Foreskin fibroblast (primary cell): ENCODE measurements at places on chromosomes 2 and 18.
A peak's percentile ranks its signal among the peaks of the same experiment; 100 is the strongest.

DNA sequence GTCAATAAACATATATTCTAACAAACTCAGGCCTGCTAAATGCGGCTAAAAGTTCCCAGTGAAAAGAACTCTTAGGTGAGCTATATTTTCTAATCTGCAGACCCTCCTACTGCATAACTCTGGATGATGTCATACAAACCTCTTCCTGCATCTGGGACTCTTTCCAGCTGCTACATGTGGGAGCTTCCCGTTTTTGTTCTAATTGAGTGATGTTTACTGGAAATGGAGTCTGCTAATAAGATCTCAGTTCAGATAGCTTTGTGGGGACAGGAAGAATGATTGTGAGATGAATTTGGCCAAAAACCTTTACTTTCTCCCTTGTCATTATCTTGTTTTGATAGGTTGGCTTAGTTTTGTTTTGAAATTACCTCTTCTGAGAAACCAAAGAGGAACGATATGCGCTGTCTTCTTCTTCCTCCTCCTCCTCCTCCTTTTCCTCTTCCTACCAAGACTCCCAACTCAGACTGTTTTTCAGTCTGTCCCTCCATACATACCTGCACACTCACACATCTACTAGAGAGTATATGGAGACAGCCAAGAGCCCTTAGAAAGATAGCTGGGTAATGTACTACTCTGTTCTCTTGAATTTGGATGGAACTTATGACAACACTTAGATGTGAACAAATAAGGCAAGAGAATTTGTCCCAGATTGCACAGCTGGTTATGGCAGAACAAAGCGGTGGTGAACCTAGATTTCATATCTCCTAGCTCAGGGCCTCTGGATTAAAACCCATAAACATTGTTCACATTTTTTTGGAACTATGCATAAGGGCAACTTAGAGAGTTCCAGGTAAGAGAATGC is 39.8 kb upstream of the AAK1 start:
- DNase-seq, result peak; percentile 65

GRCh38 chr2:27308359-27308881 is at the start of gene UCN:
TSS of gene UCN (minus strand) at chr2:27308445. CDS start at chr2:27307895, 550 bp downstream.
- peak; percentile 72 for DNase-seq

- DNase-seq, result no peak
These were observed 1.3 kb downstream of the SP9 start for GRCh38 chr2:174335988-174336500.

- DNase-seq, result no peak
These were observed 419.0 kb downstream of the NBAS start for GRCh38 chr2:15142069-15142689.

- DNase-seq, result no peak
These were observed 295.2 kb downstream of the SS18 start for GRCh38 chr18:25795213-25795612.

- no peak for DNase-seq
These were observed 21.2 kb upstream of the TET3 start for GRCh38 chr2:73963385-73964120.

GRCh38 chr2:112010751-112011150 is 44.3 kb upstream of the TMEM87B start:
- no peak for DNase-seq

DNA sequence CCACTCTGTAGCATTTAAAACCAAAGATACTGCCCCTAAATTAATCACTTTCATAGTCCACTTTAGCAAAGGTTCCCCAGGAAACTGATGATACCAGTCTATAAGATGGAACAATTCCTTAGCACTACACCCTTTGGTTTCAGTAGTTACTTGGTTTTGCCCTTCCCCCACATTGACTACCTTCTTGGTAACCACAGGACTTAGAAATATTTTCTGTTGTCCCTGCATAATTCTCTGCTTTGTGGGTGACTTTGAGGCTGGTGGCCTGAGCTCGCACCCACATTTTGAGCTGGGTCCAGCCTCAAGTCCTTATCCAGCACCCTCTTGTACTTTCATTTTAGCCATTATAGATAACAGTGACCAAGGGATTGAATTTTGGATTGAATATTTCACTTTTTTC is 23.1 kb downstream of the ELP2 start:
- no peak for DNase-seq

DNA sequence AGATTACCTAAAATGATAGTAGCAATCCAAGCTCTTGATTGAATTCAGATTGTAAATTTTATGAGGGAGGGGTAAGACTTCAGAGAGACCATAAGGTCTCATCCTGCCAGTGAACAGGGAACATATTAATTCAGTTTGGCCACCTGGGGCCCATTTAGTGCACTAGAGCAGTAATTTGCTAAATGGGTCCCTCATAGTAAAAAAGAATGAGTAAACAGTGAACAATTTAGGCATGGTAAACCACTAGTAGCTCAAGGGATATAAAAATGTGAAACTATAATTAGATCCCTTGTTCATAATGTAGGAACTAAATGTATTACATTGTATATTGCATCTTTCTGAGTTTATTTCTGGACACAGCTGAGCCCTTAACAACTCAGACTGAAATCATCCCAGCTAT is 4.9 kb upstream of the PHLPP1 start:
- DNase-seq, result peak; percentile 28

DNA sequence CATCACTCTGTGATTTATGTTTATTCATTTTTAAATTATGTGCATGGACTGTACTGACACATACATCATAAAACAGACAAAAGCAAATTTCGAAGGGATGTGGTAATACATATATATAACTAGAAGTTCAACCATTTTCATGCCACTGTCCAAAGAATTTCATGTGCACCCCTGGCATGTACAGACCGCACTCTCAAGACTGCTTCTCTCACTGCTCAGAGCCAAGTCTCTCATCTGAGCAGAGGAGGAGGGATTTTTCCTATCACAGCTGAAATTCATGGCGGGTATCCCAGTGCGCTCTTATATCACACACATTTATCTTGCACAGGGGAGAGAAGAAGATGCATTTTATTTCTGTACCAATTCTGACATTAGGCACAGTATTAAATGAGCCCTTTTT is 5.9 kb downstream of the TMEM178A start:
- DNase-seq, result no peak

GRCh38 chr2:145723872-145724271 is 1204.0 kb upstream of the ZEB2 start:
- no peak for DNase-seq

GRCh38 chr2:200359552-200359951 is 53.1 kb downstream of the SPATS2L start:
- DNase-seq, result no peak

GRCh38 chr2:173462892-173463840 is 108.5 kb downstream of the CDCA7 start:
- DNase-seq, result no peak

DNA sequence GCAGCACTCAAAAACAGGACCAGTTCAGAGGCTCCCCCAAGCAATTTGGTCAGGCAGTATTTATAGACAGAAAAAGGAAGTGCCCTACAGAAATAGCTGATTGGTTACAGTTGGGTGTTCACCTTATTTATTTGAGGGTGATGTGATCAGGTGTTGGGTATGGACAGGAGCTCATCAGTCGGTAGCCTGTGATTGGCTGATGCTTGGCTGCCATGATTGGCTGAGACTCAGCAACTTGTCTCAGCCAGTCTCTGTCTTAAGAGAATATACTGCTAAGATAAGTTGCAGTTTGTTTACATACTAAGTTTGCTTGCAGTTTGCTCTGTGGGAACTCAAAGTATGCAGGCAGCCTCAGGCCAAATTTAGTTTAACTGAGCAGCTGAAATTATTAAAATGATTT is 9.4 kb downstream of the ABCG8 start:
- DNase-seq, result peak; percentile 5

- DNase-seq, result no peak
These were observed 1.4 kb downstream of the SCYGR3 start for GRCh38 chr2:227613272-227613660.

GRCh38 chr2:80002568-80003157 is 301.9 kb downstream of the LRRTM1 start:
- no peak for DNase-seq

DNA sequence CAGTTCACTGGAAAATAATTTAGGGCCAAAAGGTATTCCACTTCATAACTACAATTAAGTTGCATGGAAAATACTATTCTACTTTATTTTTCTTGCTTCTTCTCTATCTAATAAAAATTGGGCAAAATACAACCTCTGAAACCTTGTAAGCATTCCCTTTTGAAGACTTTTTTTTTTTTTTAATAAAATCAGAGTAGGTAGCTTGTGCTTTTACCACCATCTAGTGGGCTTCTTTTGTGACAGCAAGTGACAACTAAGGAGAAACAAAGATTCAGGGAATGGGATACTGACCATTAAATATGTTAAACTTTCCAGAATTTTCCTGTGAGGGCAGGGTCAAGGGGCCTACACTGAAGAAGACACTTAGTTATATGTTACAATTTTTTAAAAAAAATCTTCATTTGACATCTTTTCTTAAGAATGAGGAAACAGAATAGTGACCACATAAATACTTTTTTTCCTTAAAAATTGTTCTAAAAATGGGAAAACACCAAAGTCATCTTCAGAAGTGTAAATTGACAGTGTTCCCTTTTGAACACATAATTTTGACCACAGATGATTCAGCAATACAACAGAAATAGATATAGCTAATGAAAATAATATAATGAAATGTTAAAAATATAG is 1183.2 kb upstream of the ACVR2A start:
- peak; percentile 60 for DNase-seq

DNA sequence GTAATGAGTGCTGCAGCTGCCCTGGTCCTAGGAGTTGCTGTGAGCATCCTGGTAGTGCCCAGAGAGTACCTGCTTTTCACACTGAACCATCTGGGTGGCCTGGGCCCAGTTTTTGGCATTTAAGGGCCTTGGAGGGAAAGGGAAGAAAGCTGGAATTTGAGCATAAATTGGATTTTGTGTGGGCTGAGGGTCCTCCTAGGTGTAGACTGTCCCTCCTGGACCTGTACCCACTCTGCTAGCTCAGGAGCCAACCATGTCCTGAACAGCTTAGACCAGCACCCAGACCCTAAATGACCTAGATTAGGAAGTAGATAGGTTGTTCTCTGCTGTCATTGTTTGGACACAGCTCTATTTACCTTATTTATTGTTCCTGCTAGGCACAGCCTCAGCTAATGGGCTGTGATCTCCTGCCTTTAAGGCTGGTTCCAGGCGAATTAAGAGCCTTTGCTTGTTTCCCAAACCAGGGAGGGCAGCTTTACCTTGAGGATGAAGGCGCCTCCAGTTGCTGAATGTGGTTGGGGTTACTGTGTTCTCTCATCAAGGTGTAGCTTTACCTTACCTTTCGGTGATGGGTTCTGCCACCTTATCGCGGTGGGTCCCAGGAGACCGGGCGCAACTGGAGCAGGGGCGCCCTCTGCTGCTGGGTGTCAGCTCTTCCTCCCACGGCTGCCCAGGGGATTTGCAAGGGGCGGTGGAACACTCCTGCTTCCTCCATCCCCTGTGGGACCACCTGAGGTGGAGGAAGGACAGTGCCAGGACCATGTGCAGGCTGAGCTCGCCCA is 34.4 kb downstream of the ITGA6 start:
- DNase-seq, result peak; percentile 16

DNA sequence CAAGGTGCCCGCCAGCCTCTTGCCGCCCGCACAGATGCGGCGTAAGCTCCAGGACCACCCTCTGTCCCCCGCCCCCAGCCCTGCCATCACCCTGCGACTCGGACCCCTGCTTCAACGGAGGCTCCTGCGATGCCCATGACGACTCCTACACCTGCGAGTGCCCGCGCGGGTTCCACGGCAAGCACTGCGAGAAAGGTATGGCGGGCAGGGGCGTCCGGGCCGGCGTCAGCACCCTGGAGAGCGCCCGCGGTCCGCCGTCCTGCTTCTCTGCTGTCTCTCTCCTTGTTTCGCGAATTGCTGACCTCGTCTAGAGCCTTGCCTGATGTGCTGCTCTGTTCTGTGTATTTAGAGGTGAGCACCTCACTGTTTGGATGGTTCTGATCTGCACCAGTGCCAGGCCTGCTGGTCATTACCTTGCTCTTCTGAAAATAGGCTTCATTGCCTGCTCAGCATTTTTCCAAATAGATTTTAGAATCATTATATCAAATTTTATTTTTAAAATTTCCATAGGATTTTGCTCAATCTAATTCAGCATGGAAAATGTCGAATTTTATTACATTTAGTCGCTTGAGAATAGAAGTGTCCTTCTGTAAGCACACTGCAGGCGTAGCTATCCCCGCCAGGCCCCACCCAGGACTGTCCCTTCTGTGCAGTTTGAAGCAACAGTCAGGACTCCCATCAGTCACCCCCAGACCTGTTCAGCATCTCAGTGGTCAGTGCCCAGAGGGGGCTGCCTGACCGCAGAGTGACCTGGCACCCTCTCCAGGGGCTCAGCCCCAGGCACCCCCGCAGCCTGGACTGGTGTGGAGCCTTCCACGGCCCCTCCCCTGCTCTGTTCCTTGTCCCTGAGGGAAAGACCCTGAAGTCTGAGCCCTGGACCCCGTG is 51.6 kb downstream of the SNED1 start:
- DNase-seq, result no peak

DNA sequence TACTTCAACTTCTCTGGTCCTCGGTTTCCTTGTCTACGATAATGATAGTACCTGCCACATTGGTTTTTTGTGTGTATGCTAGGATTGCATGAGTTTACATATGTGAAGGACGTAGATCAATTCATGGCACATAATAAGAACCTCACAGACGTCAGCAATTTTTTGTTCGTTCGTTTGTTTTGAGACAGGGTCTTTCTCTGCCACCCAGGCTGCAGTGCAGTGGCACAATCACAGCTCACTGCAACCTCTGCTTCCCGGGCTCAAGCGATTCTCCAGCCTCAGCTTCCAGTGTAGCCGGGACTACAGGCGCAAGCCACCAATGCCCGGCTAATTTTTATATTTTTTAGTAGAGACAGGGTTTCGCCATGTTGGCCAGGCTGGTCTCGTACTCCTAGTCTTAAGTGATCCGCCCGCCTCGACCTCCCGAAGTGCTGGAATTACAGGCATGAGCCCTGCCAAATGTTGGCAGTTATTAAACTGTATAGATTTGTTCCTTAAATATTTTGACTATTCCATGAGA is 756 bp upstream of the SLC35F5 start:
- DNase-seq, result no peak

- DNase-seq, result no peak
These were observed 63.0 kb upstream of the GLI2 start for GRCh38 chr2:120672526-120673204.

- DNase-seq, result no peak
These were observed 102.3 kb downstream of the ZFP36L2 start for GRCh38 chr2:43123981-43124686.

- no peak for DNase-seq
These were observed 218.5 kb upstream of the SOX11 start for GRCh38 chr2:5473635-5474034.

DNA sequence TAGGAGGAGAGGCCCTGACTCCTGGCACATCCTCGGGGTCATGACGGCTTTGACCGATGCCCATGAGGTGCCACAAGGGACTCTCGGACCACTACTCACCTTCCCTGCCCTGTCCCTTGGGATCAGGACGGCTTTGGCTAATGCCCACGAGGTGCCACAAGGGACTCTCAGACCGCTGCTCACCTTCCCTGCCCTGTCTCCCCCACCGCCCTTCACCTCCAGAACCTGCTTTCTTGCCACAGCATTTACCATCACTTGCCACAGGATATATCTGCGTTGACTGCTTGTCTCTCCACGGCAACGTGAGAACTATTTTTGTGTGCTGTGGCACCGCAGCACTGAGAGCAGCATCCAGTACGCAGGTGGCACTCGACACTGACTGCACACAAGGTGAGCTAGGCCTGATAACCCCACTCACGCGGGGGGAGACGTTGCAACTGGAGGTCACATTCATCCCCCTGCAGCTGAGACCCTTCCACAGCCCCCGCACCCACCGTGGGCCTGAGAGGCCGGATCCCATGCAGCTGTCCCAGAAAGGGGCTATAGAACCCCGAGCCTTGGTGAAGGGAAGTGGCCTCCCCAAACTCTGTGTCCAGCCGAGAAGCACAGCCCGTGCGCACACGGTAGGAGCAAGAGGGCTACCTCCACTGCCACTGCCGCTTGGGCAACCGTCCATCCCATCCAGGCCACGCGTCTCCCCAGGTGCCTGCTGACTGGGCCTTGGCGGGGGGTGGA is 47.5 kb downstream of the ANO7 start:
- DNase-seq, result no peak
